ENCODE measurements at places on chromosomes 1 and 21.
A peak's percentile ranks its signal among the peaks of the same experiment; 100 is the strongest.

- no peak for DNase-seq
These were observed 5.1 kb upstream of the FYB2 start for GRCh38 chr1:56824271-56824670.

DNA sequence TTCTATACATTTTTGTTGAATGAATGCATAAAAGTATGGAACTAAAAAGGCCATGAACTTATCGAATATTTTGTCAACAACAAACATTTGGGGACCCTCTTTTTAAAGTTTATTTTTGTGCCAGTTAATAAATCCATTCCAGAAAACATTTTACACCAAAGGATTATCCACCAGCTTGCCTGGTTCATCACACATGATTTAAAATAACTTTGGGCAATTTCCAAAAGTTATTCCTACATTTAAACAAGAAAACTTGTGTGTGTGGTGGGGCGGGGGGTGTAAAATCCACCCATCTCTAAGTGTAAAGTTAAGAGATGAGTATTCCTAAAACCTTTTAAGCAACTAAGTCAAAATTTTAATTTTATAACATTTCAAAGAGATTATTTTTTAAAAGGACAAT, 224.5 kb upstream of the SNX7 start:
- DNase-seq, result no peak

GRCh38 chr1:31822766-31823165, 6.9 kb upstream of the SPOCD1 start:
- DNase-seq, result no peak

- no peak for DNase-seq
These were observed 304.3 kb upstream of the ESRRG start for GRCh38 chr1:217027403-217028080.

DNA sequence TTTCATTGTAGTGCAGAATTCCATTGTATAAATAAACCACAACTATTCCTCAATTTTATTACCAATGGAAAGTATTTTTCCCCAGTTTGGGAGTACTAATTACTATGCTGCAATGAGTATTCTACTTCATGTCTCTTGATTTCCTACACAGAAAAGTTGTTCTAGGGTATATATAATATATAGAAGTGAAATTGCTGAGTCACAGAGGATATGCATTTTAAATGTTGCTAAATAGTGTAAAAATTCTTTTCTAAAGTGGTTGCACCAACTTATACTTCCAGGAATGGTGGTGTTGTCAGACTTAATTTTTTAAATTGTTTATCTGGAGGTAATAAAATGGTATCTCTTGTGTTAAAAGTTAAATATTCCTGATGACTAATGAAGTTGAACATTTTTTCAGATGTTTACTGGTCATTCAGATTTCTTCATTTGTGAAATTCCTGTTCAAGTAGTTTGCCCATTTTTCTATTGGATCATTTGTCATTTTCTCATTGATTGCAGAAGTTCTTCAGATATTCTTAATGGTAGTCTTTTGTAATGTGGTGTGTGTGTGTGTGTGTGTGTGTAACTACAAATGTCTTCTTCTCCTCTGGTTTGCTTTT, 19.1 kb upstream of the MYOG start:
- DNase-seq, result no peak

GRCh38 chr1:183881387-183882131, 76.6 kb downstream of the RGL1 start:
- DNase-seq, result peak; percentile 75

- no peak for DNase-seq
These were observed 37.4 kb downstream of the BTBD8 start for GRCh38 chr1:92117526-92117925.

GRCh38 chr1:39173119-39173994, 31.1 kb upstream of the MACF1 start:
- no peak for DNase-seq

DNA sequence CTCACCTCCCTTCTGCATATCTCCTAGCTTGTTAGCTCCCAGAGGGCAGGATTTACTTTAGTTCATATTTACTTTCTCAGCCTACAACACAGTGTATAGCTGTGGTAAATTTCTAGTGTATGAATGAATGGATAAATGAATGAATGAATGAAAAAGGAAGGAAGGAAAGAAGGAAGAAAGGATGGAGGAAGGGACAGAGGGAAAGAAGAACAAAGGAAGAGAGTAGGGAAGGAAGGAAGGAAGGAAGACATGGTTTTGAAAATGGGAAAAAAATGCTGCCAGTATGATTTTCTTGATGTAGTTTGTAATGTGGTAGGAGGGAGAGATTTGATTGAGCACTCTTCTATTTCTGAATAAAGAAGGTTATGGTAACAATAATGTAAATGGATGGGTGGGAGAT, 47.0 kb downstream of the LAMC2 start:
- DNase-seq, result no peak

DNA sequence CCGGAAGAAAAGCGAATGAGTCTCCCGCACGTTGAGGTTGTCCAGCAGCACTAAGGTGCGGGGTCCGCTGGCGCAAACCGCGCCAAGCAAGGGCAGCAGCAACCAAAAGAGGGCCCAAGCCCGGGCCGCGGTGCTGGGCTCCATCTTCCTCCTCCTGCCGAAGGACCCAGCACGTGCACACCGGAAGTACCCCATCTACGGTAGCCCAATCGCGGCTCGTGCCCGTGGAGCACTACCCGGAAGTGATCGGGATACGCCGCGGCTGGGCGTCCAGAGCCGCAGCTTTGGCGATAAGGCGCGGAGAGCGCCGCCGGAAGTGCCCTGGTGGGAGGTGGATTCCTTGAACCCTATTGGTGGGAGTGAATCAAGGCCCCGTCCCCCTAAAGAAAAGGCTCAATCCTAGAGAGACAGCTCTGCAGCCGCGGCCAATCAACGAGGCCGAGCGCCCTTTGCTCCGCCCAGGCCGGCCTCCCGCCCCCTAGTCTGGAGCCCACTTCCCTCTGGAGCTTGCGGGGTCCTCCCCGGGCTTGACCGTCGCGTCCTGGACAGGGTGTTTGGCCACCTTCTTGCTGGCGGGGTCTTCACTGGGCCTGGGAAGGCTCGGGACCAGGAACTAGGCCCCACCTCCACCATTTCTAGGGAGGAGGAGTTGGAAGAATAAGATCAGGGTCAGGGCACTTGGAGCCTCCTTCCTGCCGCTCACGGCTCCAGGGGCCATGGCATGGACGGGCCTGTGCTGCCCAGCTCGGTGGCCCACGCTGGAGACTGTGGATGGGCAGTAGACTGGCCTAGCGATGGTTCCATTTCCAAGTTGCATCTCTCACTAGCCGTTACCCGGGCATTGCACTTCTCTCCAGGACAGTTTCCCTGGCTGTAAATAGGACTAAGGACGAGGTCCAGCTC, at the start of gene DDOST:
Gene DDOST, minus strand, starts transcription at position 163 of the 903 bp plus-strand sequence. Its CDS starts 19 bp downstream, at position 144.
- DNase-seq, result peak; percentile 99

DNA sequence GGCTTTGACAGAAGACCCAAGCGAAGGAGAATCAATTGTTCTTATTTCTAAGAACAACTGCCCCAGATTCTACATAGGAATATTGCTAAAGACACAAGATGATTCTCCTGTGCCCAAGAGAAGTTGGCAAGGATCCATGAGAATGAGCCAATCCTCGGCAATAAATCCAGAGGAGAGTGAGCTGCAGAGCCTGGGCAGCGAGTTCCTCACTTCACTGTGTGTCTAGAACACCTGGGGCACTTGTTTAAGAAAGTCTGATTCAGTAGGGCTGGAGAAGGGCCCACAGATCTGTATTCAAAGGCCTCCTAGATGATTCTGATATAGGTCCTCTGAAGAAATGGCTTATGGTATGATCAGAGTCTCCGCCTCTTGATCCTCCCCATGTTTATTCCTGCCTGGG, 31.8 kb downstream of the GADD45A start:
- DNase-seq, result no peak

- DNase-seq, result no peak
These were observed 115.0 kb downstream of the SYF2 start for GRCh38 chr1:25117233-25117823.

- DNase-seq, result no peak
These were observed 218.5 kb downstream of the SDCCAG8 start for GRCh38 chr1:243474136-243474881.

- DNase-seq, result no peak
These were observed 88.2 kb downstream of the PSMG1 start for GRCh38 chr21:39094847-39095579.

DNA sequence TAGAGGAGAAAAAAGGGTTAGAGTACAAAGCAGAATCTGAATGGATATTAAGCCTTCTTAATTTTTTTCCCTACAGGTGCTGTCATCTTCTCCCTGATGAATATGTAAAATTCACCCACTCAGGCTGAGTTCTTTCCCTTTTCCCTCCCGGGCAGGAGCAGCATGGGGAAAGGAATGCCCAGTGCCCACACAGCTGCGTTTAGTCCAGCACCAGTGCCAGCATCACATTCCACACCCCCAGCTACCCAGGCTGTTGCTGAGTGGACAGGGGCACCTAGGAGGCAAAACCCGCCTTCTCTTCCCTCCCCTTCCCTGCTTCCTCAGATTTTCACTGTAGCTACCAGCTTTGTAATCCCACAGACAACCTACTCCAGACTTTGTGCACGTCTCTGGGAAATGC, 3.4 kb upstream of the CADM3 start:
- no peak for DNase-seq

DNA sequence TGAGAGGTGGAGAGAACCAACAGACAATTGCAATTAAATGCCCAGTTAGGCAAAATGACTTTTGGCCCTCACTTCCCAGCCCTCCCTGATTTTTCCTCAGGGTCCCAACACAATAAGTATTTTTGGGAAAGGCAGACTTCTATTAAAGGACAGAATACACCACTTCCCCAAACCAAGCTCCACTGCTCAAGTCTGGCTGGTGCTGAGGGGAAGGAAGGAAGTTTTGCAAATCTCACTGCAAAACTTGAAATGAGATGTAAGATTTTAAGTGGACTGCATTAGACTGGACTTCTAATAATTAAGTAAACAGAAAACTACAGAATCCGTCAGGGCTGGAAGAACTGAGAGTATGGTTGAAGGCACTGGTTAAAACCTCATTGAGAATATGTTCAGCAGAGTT, 32.2 kb upstream of the CD1D start:
- no peak for DNase-seq

DNA sequence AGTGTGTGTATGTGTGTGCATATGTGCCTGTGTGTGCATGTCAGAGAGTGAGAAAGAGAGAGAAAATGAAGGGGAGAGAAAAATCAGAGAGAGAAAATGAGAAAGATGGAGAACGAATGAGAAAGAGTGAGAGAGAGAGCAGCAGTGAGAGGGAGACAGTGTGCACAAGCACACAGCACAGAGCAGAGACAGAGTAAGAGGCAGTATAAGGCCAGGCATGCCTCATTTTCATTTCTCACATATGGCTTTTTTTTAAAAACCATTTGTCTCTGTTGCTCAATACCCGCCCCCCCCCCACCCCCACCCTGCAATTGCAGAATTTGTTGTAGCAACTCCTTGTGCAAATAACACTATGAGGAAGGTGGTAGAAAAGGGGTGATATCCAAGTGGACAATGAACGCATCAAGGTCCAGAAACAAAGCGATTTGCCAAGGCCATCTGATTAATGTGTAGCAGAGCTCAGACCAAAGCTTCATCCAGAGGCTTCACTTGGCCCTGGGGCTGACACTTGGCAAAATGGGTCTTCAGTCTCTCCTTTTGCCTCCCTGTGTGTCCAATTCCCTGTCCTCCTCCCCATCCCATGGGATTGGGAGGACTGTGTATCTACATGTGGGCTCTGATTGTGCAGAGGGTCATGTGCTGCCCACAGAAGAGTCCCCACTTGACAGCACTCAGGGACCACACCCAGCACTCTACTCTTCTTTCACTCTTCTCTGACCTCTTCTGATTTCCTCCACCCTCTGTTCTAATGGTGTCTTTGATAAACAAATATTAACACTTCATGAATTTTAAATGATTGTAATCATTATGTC, 38.9 kb upstream of the HSD3B1 start:
- DNase-seq, result no peak

DNA sequence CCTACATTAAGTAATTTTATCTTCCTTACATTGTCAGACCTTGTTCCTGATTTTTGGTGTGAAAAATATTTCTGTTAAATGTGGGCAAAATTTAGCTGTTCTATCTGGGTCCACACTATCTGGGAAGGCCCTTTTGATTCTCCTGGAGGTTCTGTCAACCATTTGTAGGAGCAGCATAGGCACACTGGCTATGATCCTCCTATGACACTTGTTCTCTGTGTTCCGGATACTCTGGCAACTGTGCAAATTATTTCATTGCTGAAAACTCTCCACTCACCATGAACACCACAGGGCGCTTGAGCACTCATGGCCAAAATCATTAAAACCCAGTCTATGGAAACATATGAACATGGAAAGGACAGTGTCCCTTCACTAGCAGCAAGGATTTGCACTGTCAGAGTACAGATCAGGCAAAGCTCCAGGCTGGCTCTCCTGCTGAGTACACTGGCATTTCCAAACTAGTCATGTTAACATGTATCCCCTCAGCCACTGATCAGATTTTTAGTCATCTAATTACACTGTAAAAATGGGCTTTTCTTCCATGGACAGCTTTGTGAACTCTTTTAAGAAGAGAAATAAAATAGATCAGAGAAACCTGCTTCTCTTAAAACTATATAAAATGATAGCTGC, 43.9 kb upstream of the SGIP1 start:
- no peak for DNase-seq

- no peak for DNase-seq
These were observed 268.4 kb upstream of the DUSP10 start for GRCh38 chr1:222010306-222010705.

DNA sequence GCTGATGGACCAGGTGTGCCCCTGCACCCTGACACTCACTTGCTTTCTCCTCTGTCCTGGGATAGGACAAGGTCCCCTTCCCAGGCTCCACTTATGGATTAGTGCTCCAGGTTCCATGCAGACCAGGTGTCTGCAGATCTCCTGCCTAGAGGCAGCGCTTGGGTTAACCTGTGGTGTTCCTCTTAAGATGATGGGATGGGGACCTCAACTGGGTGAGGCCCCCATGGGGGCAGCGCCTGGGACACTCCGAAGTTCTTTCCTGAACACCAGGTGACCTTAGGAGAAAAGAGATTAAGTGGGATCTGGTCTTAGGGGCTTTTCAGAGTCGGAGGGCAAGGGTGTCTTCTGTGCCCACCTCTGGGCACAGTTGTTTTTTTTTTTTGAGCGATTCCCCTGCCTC, 21.2 kb downstream of the TNNT2 start:
- peak; percentile 34 for DNase-seq

GRCh38 chr1:172671591-172671990, 12.7 kb downstream of the FASLG start:
- DNase-seq, result no peak

GRCh38 chr1:219304227-219305226, 130.8 kb downstream of the LYPLAL1 start:
- no peak for DNase-seq

DNA sequence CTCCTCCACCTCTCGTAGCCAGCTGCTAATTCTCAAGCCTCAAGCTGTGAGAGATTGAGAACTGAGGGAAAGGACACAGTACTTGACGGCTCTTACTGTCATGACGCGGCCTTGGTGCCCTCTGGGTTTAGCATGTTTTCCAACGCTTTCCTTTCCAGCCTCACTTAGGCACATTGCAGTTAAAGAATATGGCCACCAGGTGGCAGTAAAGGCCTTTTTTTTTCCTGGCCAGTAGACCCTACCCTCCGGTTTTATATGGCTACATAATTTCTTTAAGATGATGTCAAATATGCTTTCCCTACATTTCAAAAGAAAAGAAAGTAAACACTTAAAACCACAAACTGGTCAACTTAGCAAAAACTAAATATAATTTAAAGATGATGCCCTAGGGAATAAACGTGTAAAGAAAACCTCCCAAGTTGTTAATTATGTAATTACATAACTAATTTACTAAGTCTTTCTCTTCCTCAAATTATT, 56.8 kb upstream of the PRDX6 start:
- peak; percentile 66 for DNase-seq
